BE2C (cell line): ENCODE measurements at places on chromosomes 7 and 10.

DNA sequence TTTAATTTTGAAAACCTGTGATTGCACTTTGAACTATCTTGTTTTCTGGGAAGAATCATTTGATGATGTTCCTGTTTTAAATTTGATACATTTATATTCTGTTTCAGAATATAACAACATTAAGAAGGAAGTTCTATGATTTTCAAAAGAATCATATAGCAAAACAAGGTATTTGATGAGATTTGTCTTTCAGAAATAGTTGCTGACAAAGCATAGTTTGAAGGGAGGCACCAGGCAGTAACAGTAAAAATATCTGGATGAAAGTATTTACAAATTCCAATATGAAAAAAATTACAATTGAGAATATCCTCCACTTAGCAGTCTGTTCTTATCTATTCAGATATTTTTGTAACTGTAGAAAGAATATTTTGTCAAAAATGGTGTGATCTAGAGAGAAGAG lies 266.1 kb upstream of the CSTF2T start:
- DNase-seq: no peak

- DNase-seq: no peak
Observed at GRCh38 chr7:84912993-84913635, 273.7 kb downstream of the SEMA3D start.

DNA sequence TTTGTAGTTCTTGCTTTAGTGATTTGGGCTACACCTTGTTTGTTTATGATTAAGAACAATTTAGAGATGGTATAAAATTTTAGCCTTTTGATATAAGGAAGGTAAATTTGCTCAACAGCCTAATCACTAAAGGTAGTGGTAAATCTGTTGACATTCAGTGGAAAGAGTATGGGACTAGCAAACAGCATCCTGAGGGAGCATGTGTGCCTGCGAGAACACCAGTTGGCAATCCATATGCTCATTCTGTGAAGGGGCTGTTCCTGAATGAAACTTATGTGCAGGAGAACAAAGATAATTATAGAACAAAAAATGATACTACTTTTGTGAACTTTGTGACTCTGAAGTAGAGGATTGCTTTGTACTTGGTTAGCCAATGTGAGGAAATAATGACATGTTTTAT lies 44.0 kb downstream of the CAPZA2 start:
- no peak for DNase-seq

DNA sequence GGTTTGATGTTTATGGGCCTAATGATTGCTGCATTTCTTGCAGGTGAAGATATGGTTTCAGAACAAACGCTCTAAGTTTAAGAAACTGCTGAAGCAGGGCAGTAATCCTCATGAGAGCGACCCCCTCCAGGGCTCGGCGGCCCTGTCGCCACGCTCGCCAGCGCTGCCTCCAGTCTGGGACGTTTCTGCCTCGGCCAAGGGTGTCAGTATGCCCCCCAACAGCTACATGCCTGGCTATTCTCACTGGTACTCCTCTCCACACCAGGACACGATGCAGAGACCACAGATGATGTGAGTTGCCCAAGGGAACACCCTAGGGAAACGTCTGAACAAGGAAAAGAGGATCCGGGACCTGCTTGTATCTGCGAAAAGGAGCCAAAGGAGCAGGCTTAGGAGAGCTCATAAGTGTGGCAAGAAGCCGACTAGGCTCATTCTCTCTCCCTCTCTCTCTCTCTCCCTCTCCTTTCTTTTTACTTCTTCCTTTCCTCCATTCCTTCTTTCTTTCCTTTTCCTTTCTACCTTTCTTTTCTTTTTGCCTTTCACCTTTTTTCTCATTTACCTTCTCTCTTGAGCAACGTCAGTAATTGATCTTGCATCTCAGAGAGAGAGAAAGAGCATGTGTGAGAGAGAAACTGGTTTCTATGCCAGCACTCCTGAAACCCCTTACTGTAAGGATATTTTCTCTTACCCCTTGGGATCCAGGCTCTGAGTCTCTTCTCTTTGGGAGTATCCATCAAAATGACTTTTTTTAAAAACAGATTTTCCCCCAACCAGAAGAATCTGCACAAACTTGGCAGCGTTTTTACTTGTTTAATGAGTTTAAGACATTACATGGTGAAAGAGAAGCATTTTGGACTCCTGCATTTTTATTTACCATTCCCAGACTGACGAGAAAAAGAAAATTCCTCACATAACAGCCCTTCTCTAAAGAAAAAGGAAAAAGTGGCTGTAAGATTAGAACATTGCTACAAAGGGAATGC lies 4.7 kb downstream of the DLX6 start:
- no peak for DNase-seq

- no peak for DNase-seq
Observed at GRCh38 chr10:95542330-95542729, 18.8 kb downstream of the SORBS1 start.

GRCh38 chr10:102624751-102625645 lies 19.3 kb upstream of the TRIM8 start:
- DNase-seq: no peak

DNA sequence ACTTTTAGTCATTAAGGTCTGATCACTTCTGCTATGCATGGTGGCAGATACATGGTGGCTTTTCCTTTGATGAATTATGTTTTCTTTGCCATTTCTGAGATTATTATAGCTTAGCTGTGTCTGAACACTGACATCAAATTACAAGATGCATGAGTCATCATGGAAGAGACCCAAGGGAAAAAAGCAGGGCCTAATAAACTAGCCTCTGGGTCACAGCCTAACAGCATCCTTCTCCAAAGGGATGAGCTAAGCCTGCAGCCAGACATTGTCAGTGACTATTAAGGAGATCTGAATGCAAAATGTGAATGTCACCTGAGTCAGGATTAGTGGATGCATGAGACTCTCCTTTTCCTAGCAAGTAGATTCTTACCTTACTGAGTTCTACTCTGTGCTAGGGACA lies 19.1 kb upstream of the OGDHL start:
- no peak for DNase-seq

DNA sequence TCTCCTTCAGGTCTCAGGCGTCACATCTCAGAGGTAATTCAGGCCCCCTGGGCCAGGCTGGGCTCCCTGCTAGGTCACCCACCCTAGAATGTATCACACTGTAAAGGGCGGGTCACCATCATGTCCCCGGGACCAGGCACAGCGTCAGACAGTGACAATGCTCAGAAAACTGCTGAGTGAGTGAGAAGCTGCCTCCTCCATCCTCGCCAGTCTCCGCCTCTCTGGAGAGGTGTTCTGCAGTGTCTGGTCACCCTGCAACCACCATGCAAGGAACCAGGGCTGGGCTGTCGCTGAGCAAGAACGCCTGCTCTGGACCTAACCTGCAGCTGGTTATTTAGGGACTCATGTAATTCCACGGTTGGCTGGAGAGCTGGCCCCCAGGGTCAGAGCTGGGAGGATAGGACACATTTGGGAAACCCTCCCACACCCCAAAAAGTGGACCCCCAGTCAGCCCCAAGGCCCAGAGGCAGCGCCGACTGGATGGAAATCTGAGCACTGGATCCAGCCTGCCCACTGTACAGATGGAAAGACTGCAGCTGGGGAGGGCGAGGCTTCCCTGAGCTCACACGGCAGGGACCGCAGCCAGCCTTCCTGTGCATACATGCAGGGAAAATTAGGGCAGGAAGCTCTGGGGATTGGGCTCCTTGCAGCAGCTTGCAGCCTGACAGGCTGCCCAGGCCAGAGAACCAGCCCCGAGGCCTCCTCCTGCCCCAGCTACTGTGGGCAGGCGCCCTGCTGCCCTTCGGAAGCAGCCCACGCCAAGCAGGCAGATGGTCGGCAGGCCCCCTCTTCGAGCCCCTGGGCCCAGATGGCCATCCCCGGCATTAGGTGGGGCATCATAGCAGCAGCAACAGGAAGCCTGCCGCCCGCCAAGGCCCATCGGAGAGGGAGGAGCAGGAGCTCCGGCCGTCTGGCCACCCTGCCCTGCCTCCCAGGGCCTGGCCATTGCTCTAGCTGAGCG lies 105.4 kb upstream of the ZMIZ1 start:
- no peak for DNase-seq

DNA sequence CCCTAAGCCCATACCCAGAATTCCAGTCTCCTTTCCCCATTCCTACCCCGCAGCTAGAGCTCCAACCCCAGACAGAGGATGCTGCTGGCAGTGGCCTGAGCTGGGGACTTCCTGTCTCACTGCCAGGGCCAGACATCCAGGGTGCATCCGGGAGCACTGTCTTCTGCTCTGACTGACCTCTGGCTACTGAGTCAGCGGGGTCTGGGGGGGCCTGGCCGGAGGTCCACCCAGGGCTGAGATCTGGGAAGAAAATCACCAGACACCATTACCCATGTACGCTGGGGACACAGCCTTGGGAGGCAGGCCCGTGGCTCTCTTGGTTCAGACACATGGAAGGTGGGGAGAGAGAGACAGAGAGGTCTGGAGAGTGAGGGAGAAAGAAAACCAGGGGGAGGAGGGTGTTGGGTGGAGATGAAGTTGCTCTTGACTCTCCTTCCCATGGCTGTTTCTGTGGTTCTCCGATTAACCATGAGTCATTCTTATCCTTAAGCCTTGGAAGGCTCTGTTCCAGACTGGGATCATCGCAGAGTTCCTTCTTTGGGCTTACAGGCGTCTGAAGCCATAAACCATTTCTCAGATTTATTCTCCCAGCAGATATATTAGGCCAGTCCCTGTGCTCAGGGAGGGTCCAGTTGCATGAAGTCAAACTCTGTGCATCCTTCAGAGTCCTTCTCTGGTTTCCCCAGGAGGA lies 23.6 kb downstream of the TSPAN15 start:
- no peak for DNase-seq

GRCh38 chr7:38311329-38311937 lies 38.0 kb upstream of the TARP start:
- DNase-seq: peak; percentile 65

DNA sequence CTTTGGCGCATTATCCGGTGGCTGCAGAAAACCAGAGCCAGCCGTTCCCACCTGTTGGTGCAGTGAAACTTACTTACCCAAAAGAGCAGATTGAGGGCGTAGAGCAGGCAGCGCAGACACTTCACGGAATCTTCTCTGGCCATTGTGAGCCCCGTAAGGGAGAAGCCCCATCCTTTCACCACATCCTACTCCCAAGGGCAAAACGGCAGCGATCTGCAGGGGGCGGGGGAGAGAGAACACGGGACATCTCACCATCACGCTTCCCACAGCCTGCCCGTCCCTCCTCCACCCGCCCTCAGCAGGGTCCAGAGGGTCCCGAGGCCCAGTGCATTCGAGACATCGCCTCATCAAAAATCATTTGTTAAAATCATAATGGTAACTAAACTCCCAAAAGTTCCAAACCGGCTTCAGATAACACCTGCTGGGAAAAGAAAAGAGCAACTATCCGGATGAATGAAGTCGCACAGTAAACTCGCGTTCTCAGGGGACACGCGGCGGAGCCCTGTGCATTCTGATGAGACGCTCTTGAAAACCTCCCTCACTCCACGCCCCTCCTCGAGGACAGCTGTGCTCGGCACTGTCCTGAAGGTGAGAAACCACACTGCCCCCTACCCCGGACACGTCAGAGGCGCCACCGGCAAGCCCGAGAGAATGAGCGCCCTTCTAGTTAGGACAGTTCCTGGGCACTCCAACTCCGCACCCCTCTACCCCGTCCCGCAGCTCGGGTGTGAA lies 1.2 kb downstream of the TSPAN12 start:
- peak; percentile 18 for DNase-seq

GRCh38 chr7:94252124-94252523 lies 142.6 kb upstream of the COL1A2 start:
- DNase-seq: no peak

DNA sequence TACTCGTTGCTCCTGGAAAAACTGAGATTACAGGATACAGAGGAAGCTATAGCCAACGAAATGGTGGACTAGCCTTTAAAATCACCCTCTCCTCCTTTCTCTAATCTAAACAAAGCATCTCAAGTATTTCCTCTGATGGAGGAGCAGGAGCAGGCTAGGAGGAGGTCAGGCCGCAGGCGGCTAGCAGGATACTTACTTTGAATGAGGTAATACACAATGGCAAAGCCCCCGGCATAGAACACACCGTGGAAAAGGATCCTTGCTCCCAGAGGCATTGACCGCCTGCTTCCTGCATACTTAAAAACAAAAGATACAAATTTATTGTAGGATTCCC lies 64.4 kb downstream of the STK17A start:
- no peak for DNase-seq

DNA sequence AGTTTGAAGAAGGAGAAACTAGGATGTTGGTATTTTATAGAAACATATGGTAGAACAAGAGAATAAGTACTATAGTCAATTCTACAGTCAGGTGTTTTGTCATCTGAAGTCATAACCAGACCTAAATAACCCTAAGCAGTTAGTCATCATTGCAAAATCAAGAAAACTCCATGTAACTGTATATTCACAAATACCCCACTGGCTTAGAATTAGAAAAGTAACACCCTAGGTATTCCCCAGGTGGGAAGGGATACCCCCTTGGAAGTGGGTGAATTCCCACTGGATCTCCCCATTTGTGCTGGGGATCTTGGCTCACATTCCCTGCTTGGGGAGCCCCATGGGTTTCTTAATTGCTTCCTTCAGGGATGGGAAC lies 45.9 kb upstream of the ITGB8 start:
- no peak for DNase-seq

- no peak for DNase-seq
Observed at GRCh38 chr10:117364110-117364960, 10.9 kb downstream of the PDZD8 start.

DNA sequence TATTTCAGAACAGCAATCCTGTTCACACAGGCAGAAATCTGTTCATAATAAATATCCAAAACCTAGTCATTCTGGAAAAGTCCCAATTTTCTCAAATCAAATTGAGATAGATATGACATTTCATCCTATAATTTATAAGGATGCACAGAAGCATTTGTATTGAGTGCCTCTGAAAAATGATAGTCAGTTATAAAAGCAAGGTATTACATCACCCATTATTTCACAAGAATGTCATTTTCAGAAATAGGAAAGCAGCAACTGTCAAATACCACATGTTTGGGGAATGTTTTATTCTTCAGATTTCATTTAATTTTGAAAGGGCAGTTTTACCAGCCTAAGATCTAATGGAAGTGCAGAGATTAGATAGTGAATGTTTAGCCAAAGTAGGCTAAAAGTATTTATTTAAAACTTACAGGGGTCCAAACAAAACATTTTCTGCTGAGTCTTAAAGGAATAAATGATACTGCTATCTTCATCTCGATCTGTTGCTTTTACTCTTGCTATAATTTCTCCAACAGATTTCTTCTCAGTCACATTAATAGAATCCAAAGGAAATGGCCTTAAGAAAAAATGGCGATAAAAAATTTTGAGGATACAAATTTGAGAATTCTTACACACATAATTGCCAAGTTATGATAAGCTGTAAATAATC lies 185.8 kb downstream of the HGF start:
- DNase-seq: no peak

- no peak for DNase-seq
Observed at GRCh38 chr7:127769696-127770400, 117.9 kb downstream of the SND1 start.

GRCh38 chr10:101690461-101690860 lies 4.5 kb downstream of the FBXW4 start:
- DNase-seq: no peak
